Bronchial smooth muscle cell (primary cell): ENCODE measurements at places on chromosomes 5 and 9. TPM values are rescaled to one million over a fixed set of nuclear protein-coding genes. Genes with fewer than 3 reads are reported as not detected.

WDR41 gene
- total RNA-seq: 104 and 113 TPM in 2 replicates

EIF4E1B gene
- total RNA-seq: 0.26 TPM in 1 of 2 replicates, not detected in the other

EFNA5 gene
- 0.77 and 5.2 TPM in 2 replicates for total RNA-seq

LARP1 gene
- total RNA-seq: 17.0 and 27.6 TPM in 2 replicates

WDR70 gene
- 32.0 and 44.8 TPM in 2 replicates for total RNA-seq

ZBTB34 gene
- total RNA-seq: 4.1 and 5.8 TPM in 2 replicates

SKP2 gene
- total RNA-seq: 7.3 and 15.0 TPM in 2 replicates

C9orf153 gene
- 0.09 and 0.32 TPM in 2 replicates for total RNA-seq

RIGI gene
- total RNA-seq: 6.1 and 9.1 TPM in 2 replicates

SPINK13 gene
- not detected in 2 replicates for total RNA-seq

CARD6 gene
- 11.8 and 12.1 TPM in 2 replicates for total RNA-seq

CCL19 gene
- total RNA-seq: not detected in 2 replicates

PCDHGA4 gene
- 1.1 and 4.7 TPM in 2 replicates for total RNA-seq

DDX41 gene
- total RNA-seq: 99.5 and 158 TPM in 2 replicates

CEL gene
- total RNA-seq: 0.32 and 0.34 TPM in 2 replicates

CER1 gene
- total RNA-seq: not detected in 2 replicates

PLPP7 gene
- total RNA-seq: 1.7 and 4.5 TPM in 2 replicates

TNFSF15 gene
- total RNA-seq: 0.09 and 0.16 TPM in 2 replicates

FOXI1 gene
- total RNA-seq: not detected in 2 replicates

LYSMD3 gene
- total RNA-seq: 11.6 and 12.6 TPM in 2 replicates

SIT1 gene
- total RNA-seq: 0.32 TPM in 1 of 2 replicates, not detected in the other

MAPK9 gene
- total RNA-seq: 21.9 and 29.5 TPM in 2 replicates

MYOZ3 gene
- 0.26 and 0.47 TPM in 2 replicates for total RNA-seq

IZUMO3 gene
- not detected in 2 replicates for total RNA-seq

PPP3R2 gene
- total RNA-seq: 0.09 TPM in 1 of 2 replicates, not detected in the other

IFNK gene
- total RNA-seq: not detected in 2 replicates

NDOR1 gene
- total RNA-seq: 2.2 and 2.3 TPM in 2 replicates

PCDHGA1 gene
- total RNA-seq: 1.3 and 1.9 TPM in 2 replicates

ACOT12 gene
- 0.17 and 0.47 TPM in 2 replicates for total RNA-seq

ANKRD18B gene
- total RNA-seq: 2.3 and 4.3 TPM in 2 replicates

HARS2 gene
- 27.0 and 34.0 TPM in 2 replicates for total RNA-seq

CATSPER3 gene
- 0.16 and 0.17 TPM in 2 replicates for total RNA-seq

IL5 gene
- total RNA-seq: not detected in 2 replicates

PCA3 gene
- under 0.01 and 0.26 TPM in 2 replicates for total RNA-seq

ERBIN gene
- total RNA-seq: 28.3 and 49.2 TPM in 2 replicates

PCDHA12 gene
- under 0.01 TPM in 2 replicates for total RNA-seq

FBLL1 gene
- 0.26 and 0.79 TPM in 2 replicates for total RNA-seq

TCF7 gene
- total RNA-seq: 2.8 and 3.9 TPM in 2 replicates
